ENCODE measurements at places on chromosomes 3 and 15. TPM values are rescaled to one million over a fixed set of nuclear protein-coding genes. Genes with fewer than 3 reads are reported as not detected.

P2RY1 gene
- total RNA-seq = 0.49 TPM

CMTM7 gene
- 36.8 TPM for total RNA-seq

CAPN3 gene
- 0.22 TPM for total RNA-seq

MYNN gene
- total RNA-seq = 9.8 TPM

POC1A gene
- total RNA-seq = 18.9 TPM

TF gene
- 1.2 TPM for total RNA-seq

TMEM207 gene
- not detected for total RNA-seq

HTR3E gene
- total RNA-seq = not detected

KAT2B gene
- 5.9 TPM for total RNA-seq

EOMES gene
- total RNA-seq = 0.46 TPM

CPNE9 gene
- total RNA-seq = 0.29 TPM

FEZF2 gene
- not detected for total RNA-seq

ZNF445 gene
- total RNA-seq = 2.7 TPM

SKOR1 gene
- total RNA-seq = not detected

TGM5 gene
- not detected for total RNA-seq

LRRK1 gene
- 13.6 TPM for total RNA-seq

FSIP1 gene
- total RNA-seq = 1.4 TPM

ANKRD63 gene
- total RNA-seq = 0.40 TPM
